Urinary bladder (tissue), 4 donors: ENCODE measurements at places on chromosomes 5 and 9.
A peak's percentile ranks its signal among the peaks of the same experiment; 100 is the strongest.

GRCh38 chr5:150946351-150946905 lies 41.6 kb upstream of the ZNF300 start:
- DNase-seq = peak; percentile 85

GRCh38 chr9:72983512-72984225 lies 30.8 kb upstream of the ALDH1A1 start:
- DNase-seq = no peak

DNA sequence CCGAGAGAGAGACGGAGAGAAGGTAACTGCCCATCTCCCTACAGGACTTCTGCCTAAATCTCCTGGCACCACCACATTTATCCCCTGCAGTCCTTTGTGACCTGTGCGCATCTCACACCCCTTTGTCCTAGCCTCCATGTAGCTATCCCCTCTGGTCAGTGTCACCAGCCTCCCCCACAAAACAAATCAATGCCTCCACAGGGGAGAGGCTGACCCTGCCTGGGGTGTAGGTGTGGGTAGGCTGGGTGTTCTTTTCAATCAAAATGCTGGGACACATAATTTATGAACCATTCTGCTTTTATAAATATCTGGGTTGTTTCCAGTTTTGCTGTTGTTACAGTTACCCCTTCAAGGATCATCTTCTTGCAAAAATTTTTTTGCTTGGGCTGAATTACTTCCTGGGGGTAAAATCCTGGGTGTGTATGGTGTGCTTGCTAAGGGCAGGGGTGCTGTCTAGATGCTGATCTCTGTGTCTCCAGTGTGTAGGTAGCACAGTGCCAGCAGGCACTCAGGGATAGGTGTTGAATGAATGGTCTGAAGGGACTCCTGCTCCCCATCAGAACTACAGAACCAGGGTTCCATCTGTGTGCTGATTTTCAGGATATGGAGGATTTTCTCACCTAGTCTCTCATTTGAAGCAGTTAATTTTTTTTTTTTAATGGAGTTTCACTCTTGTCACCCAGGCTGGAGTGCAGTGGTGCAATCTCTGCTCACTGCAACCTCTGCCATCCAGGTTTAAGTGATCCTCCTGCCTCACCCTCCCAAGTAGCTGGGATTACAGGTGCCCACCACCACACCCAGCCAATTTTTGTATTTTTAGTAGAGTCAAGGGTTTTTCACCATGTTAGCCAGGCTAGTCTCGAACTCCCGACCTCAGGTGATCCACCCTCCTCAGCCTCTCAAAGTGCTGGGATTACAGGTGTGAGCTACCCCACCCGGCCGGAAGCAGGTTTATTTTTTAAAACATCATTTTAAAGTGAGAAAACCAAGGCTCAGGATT lies at the start of gene GARIN3:
Gene GARIN3 (minus strand): TSS at position 51 of the 1,000 bp plus-strand sequence. CDS start 96 bp downstream, outside the sequence.
- no peak for DNase-seq

GRCh38 chr5:103490030-103490739 lies 72.4 kb downstream of the NUDT12 start:
- no peak for DNase-seq

- DNase-seq = no peak
These were observed 16.6 kb downstream of the MIGA2 start for GRCh38 chr9:129053020-129053419.

- DNase-seq = no peak
These were observed 49.2 kb downstream of the CNTRL start for GRCh38 chr9:121123816-121124535.

DNA sequence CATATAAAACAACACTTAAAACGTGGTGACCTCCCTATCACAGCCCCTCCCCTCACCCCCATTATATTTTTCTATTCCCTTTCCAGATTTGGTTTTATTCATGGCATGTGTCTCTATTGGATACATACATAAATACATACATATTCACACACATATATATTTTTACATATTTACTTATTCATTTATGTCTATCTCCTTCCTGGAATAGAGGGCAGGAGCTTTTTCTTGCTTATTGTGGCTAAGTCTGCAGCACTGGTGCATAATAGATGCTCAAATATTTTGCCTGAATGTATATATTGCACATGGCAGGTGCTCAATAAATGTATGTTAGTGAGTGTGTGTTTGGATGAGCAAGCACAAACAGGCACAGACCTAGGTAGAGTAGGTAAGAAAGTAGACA lies 2.5 kb downstream of the AGXT2 start:
- DNase-seq = no peak
